ENCODE measurements at places on chromosomes 16 and 17.

GRCh38 chr17:46947216-46947615 lies 24.3 kb downstream of the GOSR2 start:
- DNase-seq = no peak

DNA sequence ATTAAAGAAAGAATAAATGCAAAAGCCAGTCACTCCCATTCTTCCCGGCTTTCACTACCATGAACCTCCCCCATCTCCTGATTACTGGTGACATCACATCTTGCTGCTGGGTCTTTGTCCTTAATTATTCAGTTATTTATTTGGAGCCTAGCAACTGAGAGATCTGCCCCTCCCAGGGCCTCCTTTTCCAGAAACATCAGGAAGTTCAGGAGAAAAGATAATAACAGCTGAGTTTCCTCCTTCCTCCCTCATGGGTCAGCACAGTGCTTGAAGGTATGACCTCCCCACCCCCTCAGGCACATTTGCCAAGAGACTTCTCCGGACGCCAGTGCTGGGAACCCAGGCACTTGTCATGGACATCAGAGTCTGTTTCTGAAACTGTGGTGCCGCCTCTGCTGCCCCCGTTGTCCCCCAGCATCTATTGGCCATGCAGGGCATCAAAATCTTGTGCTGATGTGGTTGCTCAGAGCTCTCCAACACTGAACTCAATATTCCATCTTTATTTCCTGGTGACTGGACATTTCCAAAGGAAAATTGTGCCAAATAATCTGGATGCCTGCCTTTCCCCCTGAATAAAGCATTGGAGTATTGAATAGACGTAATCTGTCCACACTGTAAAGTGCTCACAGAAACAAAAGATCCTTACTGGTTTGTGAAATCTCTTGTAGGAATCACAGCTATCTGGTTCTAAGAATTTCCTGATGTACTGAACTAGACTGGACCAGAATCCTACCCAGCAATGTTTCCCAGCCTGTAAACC lies 71.8 kb downstream of the ZNF18 start:
- no peak for DNase-seq

- DNase-seq = no peak
Measured at GRCh38 chr17:18224387-18225120, 881 bp upstream of the LLGL1 start.

DNA sequence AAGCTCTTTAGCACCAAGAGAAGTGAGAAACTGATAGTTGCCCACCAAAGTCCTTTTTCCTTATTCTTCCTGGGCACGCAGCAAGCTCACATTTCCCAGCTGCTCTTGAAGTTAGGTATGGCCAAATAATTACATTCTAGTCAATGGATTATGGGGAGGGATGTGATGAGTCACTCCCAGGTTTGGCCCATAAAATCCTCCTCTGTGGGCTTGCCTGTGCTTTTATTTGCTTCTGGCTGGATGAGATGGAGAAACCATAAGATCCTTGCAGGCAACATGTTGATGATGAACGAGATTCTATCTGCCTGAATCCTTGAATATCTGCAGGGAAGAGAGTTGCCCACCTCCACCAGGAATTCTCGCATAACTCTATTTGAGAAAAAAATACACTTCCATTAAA lies 568.3 kb upstream of the SALL1 start:
- DNase-seq = no peak

GRCh38 chr16:48235556-48236136 lies 8.5 kb upstream of the LONP2 start:
- DNase-seq = no peak

DNA sequence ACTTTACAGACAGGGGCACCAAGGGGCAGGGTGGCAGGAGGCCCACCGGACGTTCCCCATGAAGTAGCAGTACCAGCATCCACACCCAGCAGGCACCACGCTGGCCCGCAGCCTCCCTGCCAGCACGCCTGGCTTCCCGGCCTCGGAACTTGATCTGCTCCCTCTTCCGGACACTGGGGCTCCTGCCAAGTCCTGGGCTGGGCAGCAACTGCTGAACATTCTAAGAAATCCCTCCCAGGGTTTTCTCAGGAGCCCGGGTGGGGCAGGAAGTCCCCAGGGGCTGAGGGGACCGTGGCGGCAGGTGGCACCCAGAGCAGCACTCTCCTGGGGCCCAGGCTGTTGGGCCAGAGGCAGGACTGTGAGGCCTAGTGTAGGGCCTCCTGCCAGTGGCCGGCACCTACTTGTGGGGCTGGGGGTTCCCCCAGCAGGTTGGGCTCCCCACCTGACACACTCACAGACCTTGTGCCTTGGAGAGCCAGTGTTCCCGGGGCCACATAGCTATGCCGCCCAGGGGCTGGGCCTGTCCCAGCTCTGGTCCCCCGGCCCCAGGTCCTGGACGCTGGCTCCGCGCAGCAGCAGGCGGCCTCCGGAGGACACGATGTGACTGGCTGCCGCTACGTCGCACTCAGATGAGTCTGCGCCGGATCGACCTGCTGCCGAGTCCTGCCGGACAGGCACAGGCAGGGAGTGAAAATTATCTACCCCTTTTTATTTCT lies 86.2 kb upstream of the CBX4 start:
- DNase-seq = peak; percentile 66

DNA sequence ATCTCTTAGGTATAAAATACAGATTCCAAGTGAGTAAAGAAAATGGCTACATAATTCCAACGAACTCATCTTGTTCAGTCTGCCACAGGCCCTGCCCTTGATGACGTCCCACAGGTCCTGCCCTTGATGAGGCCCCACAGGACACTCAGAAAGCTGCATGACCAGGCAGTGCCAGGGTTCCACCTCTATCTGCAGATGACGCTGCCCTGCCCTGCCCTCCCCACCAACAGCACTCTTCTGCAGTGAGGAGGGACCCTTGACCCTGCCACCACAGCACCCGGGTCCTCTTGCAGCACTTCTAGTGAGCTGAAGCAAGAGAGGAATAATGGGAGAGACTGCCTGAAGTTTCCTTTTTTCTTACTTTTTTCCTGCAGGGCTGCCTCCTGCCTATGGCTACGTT lies 118.4 kb downstream of the VPS53 start:
- DNase-seq = no peak

All from T47D (cell line).